Immature natural killer cell (primary cell): ENCODE measurements at places on chromosomes 12 and 14. TPM values are rescaled to one million over a fixed set of nuclear protein-coding genes. Genes with fewer than 3 reads are reported as not detected.

DNA sequence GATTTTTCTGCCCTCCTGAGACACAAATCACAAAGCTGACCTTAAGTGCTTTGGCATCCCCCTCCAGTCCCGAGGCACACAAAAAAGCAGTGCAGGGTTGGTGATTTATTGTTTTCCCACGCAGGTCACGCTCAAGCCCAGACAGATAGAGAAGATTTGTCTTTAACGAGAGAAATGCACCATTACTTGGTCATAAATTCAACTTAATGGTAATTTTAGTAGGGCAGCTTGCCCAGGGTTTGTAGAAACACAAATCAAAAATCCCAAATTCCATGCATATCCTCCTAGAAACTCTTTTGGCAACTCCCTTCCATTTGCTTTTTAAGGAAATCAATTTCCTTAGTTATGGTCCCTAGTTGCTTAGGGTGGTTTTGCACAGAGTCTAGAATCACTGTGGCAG, 132.6 kb downstream of the IGF1 start:
- no peak overlapping the region for H3K4me3 ChIP-seq
- no peaks in the 10 kb centered on the region for H3K4me1 ChIP-seq
- no peaks in the 10 kb centered on the region for H3K36me3 ChIP-seq
- no peak overlapping the region for H3K27ac ChIP-seq

DNA sequence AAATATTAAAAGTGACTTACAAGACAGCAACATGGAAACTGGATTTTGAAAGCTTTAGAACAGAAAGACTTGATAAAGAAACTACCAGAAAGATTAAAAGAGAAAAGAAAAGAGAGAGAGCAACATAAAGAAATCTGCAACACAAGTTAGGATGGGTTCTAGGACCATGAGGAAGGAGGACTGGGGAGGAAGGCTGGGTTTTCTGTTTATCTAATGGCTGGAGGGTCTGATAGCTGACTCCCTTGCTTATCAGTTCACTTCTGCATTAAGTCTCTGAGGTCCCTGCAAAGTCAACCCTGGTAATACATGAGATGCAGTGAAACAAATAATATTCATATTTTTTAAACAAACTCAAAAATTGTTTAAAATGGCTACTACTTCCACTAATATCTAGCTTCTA, 90.1 kb downstream of the RPAP3 start:
- H3K4me1 ChIP-seq: no peaks in the 10 kb centered on the region
- peaks cover 25% of the 10 kb centered on the region for H3K36me3 ChIP-seq
- H3K27me3 ChIP-seq: no peaks in the 10 kb centered on the region
- H3K27ac ChIP-seq: no peak overlapping the region

- H3K36me3 ChIP-seq: peaks cover 18% of the 10 kb centered on the region
- H3K4me1 ChIP-seq: peaks cover 7% of the 10 kb centered on the region
- peaks cover 2% of the 10 kb centered on the region for H3K27me3 ChIP-seq
- no peak for DNase-seq
Measured at GRCh38 chr12:11755302-11755930, 105.9 kb downstream of the ETV6 start.

GRCh38 chr12:50732591-50732990, 31.3 kb upstream of the ATF1 start:
- no peak for DNase-seq
- no peak overlapping the region for H3K27ac ChIP-seq
- H3K36me3 ChIP-seq: peaks cover 35% of the 10 kb centered on the region
- no peaks in the 10 kb centered on the region for H3K27me3 ChIP-seq
- no peaks in the 10 kb centered on the region for H3K4me1 ChIP-seq
- no peak overlapping the region for H3K4me3 ChIP-seq

GRCh38 chr12:91627225-91627624, 444.6 kb upstream of the DCN start:
- no peaks in the 10 kb centered on the region for H3K4me1 ChIP-seq
- H3K27me3 ChIP-seq: peaks cover 5% of the 10 kb centered on the region
- no peak overlapping the region for H3K4me3 ChIP-seq
- DNase-seq: no peak
- H3K27ac ChIP-seq: no peak overlapping the region
- H3K36me3 ChIP-seq: no peaks in the 10 kb centered on the region

DNA sequence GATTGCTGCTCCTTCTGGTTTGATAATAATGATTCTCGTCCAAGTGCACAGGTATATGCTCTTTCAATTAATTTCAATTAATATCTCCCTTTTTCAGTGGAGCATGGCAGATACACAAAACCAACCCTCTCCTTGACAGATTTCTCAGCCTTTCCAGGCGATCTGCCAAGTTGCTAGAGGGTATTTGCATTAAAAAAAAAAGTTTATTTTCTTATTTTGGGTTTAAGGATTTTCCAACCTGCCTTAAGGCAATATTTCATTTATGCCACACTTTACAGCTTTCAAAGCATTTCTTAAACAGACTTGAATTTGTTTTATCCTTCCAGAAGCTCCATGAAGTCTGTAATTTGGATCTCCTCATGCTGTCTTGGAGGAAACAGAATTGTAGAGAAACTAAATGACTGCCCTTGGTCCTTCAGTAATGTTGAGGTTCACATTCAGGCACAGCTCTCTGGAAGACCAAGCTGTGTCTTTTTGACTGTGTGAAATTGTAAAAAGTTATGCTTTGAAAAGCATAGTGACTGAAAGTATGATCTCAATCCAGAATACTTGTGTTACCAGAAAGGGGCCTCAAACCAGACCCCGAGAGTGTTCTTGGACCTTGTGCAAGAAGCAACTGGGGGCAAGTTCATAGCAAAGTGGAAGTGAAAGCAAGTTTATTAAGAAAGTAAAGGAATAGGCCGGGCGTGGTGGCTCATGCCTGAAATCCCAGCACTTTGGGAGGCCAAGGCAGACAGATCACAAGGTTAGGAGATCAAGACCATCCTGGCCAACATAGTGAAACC, 2.3 kb downstream of the DGLUCY start:
- DNase-seq: peak; percentile 21
- peak overlapping the region; percentile 95 for H3K4me3 ChIP-seq
- peaks cover 25% of the 10 kb centered on the region for H3K36me3 ChIP-seq
- H3K27ac ChIP-seq: peak overlapping the region; percentile 97
- H3K27me3 ChIP-seq: peaks cover 3% of the 10 kb centered on the region
- peaks cover 88% of the 10 kb centered on the region for H3K4me1 ChIP-seq

Gene IFNG-AS1
- 2.2 TPM for polyA plus RNA-seq

Gene OTX2
- polyA plus RNA-seq: not detected

Gene RERG
- not detected for polyA plus RNA-seq
